ENCODE measurements at places on chromosomes 5 and 9. TPM values are rescaled to one million over a fixed set of nuclear protein-coding genes. Genes with fewer than 3 reads are reported as not detected.

The ANKRD18B gene
- total RNA-seq, result 1.9 TPM

The ATP10B gene
- total RNA-seq, result not detected

The HMMR gene
- 0.15 TPM for total RNA-seq

The GTF2H2 gene
- total RNA-seq, result 60.7 TPM

The SPINK5 gene
- not detected for total RNA-seq

The IFNA16 gene
- not detected for total RNA-seq
